T-helper 2 cell treated with Interferon-gamma antibody and Interleukin-4, amounts not matched to agents 5 μg/mL and 100 μg/mL, for 36 hours (primary cell): ENCODE measurements at places on chromosomes 3 and 15.

GRCh38 chr3:5026046-5026362 lies 46.8 kb downstream of the BHLHE40 start:
- DNase-seq = no peak

GRCh38 chr3:81910244-81910852 lies 148.9 kb upstream of the GBE1 start:
- no peak for DNase-seq

- no peak for DNase-seq
Measured at GRCh38 chr3:119795849-119796248, 13.9 kb downstream of the NR1I2 start.

DNA sequence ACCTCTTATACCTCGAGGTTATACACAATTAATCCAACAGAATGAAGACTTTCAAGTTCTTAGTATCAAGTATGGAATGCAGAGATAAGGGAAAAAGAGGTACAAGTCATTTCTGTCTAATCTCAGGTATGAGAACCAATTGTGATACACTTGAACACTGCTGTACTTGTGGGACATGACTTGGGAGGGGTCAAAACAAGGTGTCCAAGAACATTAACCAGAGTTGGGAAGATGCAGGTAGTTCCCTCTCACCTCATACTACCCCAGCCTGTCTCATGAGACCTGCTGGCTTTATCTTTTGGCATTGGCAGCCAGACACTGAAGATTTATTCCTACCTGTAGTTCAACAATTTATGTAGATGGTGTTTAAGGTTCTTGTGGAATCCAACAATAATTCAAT lies 209.7 kb downstream of the NR1D2 start:
- no peak for DNase-seq

- no peak for DNase-seq
Measured at GRCh38 chr3:124846189-124846588, 41.0 kb downstream of the ITGB5 start.

- peak; percentile 10 for DNase-seq
Measured at GRCh38 chr3:177589911-177590381, 392.7 kb upstream of the TBL1XR1 start.

DNA sequence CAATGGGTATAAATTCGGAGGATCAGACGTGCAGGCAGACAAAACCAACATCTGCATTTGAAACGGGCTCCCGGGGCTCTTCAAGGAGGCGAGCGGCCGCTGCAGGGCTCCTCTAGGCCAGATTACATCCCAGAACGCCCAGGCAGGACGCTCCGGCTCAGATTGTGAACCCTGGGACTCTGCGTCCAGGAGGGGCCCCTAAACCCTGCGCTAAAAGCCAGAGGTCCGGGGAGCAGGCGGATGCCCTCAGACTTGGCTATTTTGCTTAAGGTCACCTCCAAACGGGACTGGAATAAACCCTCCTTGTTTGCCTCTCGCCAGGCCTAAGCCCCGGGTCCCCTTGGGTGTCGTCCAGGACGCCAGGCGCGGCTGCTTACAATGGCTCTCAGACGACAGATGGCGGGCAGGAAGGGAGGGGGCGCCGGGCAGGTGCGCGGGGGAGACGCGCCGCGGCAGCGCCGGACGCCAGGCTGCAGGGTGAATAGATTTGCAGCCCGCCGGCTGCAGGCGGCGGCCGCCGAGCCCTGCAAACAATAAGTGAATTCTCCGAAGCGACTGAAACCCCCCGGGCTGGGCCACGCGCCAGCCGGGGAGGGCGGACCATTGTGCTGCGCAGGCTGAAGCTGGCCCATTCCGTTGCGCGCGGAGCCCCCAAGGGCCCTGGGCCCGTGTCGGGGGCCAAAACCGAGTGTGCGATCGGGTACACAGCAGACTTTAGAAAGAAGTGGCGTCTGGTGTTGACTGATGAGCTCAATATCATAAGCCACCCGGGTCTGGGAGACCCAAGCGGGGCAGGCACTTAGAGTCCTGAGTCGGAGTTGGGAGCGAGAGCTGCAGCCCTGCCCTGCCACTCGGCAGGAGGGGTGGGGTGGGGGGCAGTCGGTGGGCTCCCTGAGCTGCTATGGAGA lies 32.3 kb upstream of the AMOTL2 start:
- DNase-seq = no peak

DNA sequence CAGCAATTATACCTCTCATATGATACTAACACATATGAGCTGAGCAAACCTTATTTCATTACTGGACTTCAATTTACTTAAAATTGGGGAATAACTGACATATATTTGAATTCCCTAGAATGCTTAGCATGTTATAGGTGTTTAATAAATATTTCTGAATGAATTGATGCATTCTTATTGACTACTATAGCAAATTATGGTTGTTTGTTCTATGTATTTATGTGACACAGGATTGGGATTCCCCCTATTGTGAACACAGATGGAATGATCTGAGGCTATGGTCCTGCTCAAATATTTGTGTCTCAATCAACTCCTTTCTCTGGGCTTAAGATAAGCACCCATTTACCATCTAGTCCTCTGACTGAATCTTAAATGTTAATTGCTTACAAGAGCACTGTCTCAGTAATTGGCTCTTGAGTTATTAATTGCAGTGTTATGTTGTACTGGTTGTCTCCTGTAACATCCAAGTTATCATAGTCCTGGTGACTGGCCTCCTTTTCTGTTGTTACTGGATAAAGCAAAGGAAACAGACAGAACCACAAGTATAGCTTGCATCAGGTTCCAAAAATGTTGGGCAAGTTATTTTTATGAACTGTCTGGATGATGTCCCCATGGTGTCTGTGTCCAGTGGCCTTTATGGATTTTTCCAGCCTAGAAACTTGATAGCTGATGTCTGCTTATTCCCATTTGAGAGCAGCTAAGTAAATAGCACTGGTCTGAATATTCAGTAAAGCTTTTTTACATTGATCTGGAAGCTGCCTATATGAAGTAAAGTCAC lies 2.3 kb upstream of the UACA start:
- DNase-seq = no peak

- DNase-seq = no peak
Measured at GRCh38 chr15:92670621-92671020, 15.0 kb upstream of the FAM174B start.

DNA sequence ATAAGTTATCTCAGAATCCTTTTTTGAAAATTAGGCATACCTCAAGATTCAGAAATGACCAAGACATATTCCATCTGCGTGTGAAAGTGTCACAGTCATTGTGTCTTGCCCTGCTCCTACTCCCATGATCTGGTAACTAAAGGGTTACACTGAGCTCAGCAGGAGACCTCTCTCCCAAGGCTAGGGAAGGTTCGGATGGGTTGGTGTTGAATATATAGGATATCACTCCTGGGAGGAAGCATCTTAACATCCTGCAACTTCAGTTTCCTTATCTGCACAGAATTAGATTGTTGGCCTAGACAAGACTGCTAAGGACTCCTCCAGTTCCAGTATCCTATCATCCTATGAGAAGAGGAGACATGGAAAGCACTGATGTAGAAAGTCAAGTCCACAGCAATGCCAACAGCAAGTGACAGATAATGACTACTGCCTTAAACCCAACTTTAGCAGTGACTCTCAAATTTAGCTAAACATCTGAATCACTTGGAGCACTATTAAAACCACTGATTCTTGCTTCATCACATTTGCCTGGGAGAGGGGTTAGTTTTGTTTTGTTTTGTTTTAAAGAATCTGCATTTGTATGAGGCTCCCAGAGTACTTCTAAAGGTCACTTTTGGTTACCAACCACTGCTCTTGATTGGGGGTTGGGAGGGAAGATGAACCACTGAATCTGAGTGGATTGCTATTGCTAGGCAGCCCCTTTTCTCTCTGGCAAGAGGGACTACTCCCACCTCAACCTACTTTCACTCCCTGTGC lies 9.7 kb downstream of the ADAMTS9 start:
- DNase-seq = no peak

GRCh38 chr15:56390739-56391267 lies 25.6 kb downstream of the TEX9 start:
- no peak for DNase-seq

DNA sequence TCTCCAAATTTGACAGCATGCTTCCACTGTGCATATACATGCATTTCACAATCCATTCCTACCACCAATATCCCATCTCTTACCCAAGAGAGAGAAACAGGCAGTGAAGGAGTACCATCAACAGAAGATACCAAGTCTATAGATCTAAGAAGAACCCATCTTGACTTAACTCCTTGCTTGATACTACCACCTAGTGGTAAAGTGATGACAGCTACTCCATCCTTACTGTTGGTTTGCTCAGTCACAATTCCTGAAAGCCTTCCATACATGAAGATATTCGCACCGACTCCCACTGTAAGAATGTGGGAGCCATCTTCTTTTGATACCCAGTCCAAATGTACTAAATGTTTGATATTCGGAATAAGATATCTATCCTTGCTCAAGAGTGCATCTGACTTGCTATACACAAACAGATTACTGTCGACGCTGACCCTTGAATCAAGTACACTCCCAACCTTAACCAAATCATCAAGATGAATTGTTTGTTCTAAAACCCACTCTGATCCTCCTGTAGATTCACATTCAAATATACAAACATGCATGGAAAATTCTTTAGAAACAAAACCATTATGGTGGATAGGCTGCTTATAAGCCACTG lies 123.1 kb downstream of the DMXL2 start:
- DNase-seq = no peak

GRCh38 chr3:130851277-130851676 lies 42.6 kb upstream of the ATP2C1 start:
- no peak for DNase-seq

DNA sequence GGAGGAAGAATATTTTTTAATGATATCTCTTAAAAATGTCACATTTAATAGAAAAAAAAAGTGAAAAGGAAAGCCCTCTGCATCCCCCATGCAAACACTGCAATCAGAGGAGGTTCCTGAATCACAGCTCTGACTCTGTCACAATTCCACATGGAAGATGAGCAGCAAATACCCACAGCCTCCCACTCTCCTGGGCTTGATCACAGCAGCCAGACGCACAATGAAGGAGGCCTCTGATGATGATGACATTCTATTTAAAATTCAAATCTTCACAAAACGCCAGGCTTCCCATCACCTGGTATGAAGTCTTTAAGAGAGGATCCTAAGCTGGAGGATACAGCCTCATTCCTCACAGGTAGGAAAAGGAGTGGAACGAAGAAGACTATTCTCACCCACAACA lies 9.1 kb upstream of the DIS3L start:
- no peak for DNase-seq

DNA sequence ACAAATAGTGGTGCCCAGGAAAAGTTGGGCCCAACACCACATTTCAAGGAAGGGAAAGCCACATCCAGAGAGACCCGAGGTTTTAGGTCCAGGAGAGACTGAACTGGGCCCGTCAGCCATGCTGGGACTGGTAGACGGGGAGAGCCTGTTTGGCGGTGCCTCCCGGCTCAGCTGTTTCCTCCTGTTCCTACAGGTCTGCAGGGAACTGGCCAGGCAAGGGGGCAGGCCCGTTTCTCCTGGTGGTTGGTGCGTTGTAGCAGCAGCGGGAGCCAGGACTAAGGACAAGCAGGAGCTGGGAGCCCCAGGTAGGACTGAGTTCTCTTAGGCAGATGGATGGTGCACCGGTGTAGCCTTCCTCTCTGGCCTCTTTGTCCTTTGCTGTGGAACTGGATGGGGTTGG lies 3.9 kb downstream of the PRKCD start:
- DNase-seq = no peak

- DNase-seq = no peak
Measured at GRCh38 chr3:79285380-79285779, 482.4 kb downstream of the ROBO1 start.

GRCh38 chr15:35448294-35448693 lies 97.7 kb downstream of the DPH6 start:
- DNase-seq = no peak

DNA sequence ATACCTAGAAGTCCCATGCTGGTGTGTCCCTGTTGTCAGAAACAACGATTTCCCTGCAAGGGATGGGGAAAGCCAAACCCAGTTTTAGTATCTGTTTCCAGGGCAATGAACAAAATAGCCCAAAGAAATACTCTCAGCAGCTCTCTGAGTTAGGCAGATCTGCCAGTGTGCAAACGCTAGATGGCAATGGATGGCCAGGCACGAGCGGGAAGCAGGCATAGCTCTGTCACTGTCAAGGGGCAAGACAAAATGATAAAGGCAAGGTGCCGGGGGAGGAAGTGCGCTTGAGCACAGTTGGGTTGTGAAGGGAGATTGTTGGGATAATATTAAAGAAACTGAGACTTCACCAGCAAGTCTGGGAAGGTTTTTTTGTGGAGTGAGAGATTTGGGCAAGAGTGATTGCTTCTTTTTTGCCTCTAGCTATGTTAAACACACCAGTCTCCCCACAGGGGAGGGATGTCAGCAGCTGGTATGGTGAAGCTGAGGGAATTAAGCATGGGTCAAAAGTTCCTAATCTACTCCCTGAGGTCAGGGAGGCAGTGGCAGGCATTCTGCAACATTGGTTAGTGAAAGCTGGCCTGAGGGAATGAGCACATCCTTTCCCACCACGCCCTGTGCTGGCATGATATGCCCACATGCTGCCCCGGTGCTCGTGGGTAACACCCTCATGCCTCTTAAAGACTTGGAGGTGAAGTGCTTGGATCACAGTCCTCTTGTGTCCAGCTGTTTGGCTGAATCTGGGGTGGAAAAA lies 117.5 kb downstream of the PDCD6IP start:
- no peak for DNase-seq

- no peak for DNase-seq
Measured at GRCh38 chr15:58590926-58591325, 158.6 kb downstream of the ADAM10 start.

DNA sequence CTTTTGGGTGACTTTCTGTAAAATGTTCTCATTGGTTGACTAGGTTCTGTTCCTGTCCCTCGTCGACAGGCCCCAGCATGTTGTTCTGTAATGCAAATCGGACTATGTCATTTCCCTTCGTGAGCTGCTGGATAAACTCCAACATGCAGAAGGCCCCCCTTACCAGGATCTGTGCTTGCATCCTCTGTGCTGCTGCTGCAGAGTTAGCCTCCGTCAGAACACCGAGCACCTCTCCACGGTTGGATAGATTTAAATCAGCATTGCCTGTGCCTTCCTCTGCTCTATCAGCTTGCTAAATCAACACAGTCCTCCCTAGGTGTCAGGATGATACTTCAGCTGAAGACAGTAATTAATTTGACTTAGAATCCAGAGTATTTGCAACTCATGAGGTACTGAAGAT lies 12.7 kb upstream of the MINDY4B start:
- no peak for DNase-seq

GRCh38 chr3:61674596-61674995 lies 113.2 kb downstream of the PTPRG start:
- DNase-seq = no peak
